ENCODE measurements at places on chromosomes 12 and 14. TPM values are rescaled to one million over a fixed set of nuclear protein-coding genes. Genes with fewer than 3 reads are reported as not detected.

Gene TBX3
- 8.8 TPM for total RNA-seq

Gene MYO1H
- total RNA-seq, result not detected

Gene HOXC10
- total RNA-seq, result 3.7 TPM

Gene TIGAR
- 13.1 TPM for total RNA-seq

Gene KRT5
- total RNA-seq, result 3.3 TPM

Gene WSCD2
- not detected for total RNA-seq

Gene CD163
- 12.7 TPM for total RNA-seq

Gene NUP37
- total RNA-seq, result 31.3 TPM

Gene KRT85
- not detected for total RNA-seq

Gene RHOF
- 2.4 TPM for total RNA-seq

Gene EML5
- 0.10 TPM for total RNA-seq

Gene GYS2
- total RNA-seq, result not detected

Gene LGR5
- not detected for total RNA-seq

Gene LGALS3
- total RNA-seq, result 256 TPM

Gene ASB2
- total RNA-seq, result 8.9 TPM

Gene OR4E2
- total RNA-seq, result not detected

Gene KRT6A
- total RNA-seq, result not detected

Gene TRIAP1
- total RNA-seq, result 57.0 TPM

Gene ZFYVE21
- 48.2 TPM for total RNA-seq

Gene TAS2R13
- total RNA-seq, result 1.2 TPM

Gene HOXC13
- total RNA-seq, result 3.6 TPM

Gene TCHP
- 14.2 TPM for total RNA-seq

Gene RNU7-1
- total RNA-seq, result not detected

Gene CDCA4
- 15.9 TPM for total RNA-seq

Gene OS9
- 306 TPM for total RNA-seq

Gene CCDC92
- 21.1 TPM for total RNA-seq

Gene LRTM2
- total RNA-seq, result not detected

Gene ETFBKMT
- 4.8 TPM for total RNA-seq

Measured in myocyte (in vitro differentiated cells).